ENCODE measurements at places on chromosomes 16 and 17.

GRCh38 chr17:40290629-40291280 is 3.1 kb downstream of the CDC6 start:
- peak; percentile 87 for DNase-seq

- no peak for DNase-seq
Observed at GRCh38 chr17:50339381-50339780, 6.5 kb upstream of the XYLT2 start.

DNA sequence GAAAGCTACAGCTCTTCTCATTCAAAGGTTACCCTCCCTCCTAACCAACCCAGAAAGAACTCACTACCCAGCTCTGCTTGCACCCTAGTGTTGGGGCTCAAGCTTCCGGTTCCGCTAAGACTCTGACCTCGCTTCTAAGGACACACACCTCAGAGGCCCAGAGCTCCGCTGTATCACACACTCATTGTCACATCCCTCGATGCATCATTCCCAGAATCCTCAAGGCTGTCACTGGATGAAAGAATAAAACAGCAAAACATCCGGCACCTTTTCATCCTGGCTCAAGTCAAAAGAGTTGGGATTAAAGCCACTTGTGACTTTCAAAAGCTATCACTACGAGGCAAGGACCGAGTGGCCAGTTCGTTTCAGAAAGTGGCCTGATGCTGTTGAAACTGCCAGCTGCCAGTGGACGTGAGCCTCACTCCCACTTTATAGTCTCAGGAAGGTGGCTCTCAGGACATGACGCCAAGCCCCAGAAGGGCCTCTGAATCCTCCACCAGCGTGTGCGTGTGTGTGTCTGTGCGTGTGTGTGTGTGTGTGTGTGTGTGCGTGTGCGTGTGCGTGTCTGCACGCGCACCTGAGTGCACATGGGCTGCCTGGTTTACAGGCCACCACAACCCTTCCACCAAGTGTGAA is 29.0 kb downstream of the ZFHX3 start:
- no peak for DNase-seq

DNA sequence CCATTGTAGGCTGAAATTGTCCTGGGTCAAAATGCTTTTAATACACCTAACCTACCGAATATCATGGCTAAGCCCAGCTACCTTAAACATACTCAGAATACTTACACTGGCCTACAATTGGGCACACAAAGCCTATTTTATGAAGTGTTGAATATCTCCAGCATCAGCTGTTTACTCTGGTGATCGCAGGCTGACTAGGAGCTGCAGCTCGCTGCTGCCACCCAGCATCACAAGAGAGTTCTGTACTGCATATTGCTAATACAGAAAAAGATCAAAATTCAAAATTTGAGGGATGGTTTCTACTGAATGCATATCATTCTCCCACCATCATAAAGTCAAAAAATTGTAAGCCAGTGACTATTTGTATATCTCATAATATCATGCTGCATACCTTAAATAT is 55.3 kb downstream of the ULK2 start:
- peak; percentile 60 for DNase-seq

DNA sequence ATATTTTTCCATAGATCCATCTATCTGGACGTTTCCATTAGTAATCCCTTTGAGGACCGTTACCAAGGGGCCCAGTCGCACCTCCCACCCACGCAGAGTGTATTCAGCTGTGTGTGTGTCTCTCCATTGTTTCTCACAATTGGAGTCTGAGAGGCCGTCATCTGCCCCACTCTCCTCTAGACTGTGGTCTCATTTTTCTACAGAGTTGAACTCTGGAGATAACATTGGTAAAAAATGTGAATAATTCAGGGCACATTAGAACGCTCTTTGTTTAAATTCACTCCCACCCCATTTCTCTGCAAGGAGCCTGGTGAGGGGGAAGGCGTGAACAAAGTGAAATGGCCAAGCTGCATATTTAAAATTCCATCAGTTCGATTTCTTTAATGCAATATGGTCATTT is 333.1 kb upstream of the MAF start:
- DNase-seq: no peak

- DNase-seq: no peak
Observed at GRCh38 chr17:74924250-74924948, at the start of gene OTOP2. TSS of gene OTOP2 (plus strand) at chr17:74924273. CDS start at chr17:74924633, 360 bp downstream.

Data from T47D (cell line).